Activated CD4-positive, alpha-beta T cell treated with anti-CD3 and anti-CD28 coated beads for 4 hours (primary cell): ENCODE measurements at places on chromosomes 1 and 21.

- no peak for DNase-seq
These were observed 121.2 kb downstream of the EPHB2 start for GRCh38 chr1:22831729-22832413.

GRCh38 chr1:67227196-67227595 is 60.9 kb downstream of the IL23R start:
- DNase-seq: no peak

DNA sequence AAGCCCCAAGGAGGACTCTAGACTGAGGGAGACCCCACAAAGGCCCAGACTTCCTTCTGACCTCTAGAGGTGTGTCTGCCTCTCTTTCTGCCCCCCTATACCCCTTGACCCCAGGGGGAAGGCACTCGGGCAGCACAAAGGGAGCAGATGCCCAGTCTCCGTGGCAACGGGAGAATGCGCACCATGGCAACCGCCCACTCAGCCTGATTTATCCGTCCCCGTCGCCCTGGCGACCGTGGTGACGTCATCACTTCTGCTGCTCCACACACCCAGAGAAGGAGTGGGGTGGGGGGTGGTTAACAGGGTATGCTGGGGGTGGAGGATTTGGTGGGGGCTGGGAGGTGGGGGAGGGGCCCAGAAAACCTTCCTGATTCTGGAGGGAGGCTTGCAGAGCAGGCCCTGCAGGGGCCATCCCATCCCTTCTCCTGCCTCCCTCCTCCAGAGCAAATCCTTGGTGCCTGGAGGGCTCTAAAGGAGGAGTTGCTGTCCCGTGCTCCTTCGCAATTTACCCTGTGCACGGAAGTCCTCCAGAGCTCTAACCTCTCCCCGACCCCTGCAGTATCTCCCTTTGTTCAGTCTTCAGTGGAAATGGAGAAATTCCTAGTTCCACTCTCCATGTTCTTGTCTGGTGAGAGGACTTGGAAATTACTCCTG is 6.3 kb downstream of the CELF3 start:
- DNase-seq: peak; percentile 48

GRCh38 chr1:1349256-1350012 is at the start of gene DVL1:
DVL1 (minus strand) TSS chr1:1349418; CDS start chr1:1349065, 353 bp downstream.
- peak; percentile 73 for DNase-seq

DNA sequence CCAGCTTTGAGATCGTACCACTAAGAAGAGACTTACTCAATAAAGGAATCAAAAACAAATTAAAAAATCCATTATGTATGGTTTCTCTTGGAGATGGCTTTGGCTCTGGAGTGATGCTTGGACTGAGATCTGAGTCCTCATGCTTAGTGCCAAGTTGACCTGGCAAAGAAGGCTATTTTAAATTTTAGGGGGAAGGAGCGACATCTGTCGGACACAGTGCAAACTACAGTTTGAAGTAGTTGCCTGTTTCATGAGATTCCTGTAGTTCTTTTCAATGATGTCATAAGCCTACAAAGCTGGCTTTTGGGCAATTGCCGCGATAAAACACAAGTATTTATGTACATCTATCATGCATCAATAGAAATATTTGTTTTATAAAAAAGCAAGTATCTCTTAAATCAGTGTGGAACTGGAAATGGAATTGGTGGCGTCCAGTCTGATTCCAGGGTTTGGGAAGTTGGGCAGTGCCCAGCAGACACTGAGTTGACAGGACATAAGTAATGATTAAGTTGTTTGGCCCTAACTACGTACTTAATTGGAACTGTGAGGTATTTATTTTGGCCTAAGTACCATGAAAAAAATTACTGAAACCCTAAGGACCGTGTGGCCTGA is 50.0 kb downstream of the TBCE start:
- DNase-seq: peak; percentile 72

DNA sequence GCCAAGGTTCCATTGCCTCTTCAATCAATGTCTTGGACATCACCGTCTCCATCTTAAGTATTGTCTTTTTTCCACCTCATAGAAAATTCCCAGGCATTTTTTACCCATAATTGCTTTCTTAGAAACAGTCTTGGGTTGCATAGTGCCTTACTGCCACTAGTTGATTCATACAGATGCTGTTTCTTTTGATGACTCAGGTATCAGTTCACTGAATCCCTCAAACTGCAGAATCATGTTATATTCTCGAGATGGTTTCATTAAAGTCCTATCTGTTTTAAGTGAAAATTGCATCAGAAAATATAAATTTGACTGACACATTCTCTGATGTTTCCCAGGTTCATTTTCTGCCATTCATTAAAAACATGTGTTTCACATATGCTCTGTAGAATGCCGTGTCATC is 1489.1 kb downstream of the BRINP3 start:
- DNase-seq: no peak

DNA sequence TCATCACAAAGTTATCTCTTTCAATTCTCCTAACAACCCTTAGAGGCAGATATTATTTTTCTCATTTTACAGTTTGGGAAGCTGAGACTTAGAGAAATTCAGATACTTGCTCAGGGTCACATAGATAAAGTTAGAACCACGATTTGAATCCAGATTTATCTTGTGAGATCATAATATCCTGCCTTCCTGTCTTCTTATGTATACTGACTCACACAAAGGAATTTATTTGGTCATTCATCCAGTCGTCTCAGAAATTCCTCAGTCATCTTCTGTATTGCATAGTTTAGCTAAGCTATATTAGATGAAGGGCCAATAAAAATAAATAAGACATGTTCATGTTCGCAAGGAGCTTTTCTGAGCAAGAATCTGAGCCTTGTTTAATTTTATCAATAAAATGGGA is 35.8 kb upstream of the RUNX1 start:
- no peak for DNase-seq

- DNase-seq: no peak
These were observed 31.4 kb upstream of the TMEM61 start for GRCh38 chr1:54949053-54949452.

- DNase-seq: no peak
These were observed 678 bp downstream of the TTC39A start for GRCh38 chr1:51329443-51330325.

DNA sequence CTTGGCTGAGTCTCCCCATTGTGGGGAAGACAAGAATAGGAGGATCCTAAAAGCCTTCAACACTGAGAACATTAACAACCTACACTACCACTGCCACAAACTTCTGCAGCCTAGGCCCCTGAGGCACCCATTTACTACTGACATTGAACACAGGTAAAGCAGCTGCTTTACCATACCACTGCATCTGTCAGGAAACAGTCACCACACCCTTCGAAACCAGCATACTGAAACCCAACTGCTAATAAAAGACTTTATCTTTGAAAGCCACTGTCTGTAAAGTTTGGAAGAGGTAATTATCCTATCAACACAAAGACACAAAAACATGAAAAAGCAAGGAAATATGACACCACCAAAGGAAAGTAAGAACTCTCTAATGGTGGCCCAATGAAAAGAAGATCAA is 7.4 kb downstream of the IFNAR1 start:
- no peak for DNase-seq

GRCh38 chr1:61627365-61627764 is 97.6 kb downstream of the TM2D1 start:
- no peak for DNase-seq

- DNase-seq: no peak
These were observed 226.6 kb downstream of the TM2D1 start for GRCh38 chr1:61498342-61498741.

DNA sequence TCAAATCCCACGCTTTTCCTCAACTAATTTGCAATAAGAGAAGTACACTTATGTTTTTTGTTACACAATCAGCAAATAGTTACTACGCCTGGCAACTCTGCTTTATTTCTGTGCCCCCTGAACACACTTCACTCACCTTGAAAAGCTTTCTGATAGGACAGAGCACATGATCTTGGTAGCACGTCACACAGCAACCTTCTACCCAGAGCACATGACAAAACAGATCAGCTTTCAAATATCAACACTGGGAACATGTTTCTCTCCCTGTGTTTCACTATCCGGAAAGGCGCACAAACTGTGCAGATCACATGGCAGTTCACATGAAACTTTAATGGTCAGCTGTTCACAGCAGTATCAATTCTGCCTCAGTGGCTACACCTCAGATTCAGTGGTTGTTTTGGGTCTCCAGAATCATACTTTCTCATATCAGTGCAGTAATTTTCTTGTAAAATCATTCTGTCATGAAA is 2.2 kb downstream of the SLC19A2 start:
- no peak for DNase-seq

DNA sequence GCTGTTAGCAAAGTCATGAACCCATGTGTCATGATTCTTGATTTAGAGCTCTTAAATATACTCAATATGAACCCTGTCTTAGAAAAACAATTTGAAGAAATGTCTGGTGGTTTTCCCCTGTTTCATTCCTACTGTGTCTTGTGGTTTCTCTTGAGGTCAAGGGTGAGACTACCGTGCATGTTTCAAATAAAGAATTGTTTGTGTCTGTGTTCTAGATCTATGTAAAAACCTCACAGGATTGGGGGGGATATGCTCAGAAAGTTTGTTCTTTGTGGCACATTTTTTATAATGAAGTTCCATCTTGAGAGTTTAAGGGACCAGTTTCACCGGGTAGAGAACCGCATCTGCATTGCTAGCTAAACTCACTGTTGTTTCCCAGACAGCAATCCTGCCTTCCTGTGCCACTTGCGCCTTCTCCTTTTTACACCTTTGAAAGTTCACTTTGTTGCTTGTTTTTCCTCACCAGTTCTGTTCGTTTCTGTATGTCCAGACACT is 30.9 kb upstream of the CACYBP start:
- DNase-seq: peak; percentile 4

- no peak for DNase-seq
These were observed 738 bp downstream of the LURAP1 start for GRCh38 chr1:46203738-46204405.

DNA sequence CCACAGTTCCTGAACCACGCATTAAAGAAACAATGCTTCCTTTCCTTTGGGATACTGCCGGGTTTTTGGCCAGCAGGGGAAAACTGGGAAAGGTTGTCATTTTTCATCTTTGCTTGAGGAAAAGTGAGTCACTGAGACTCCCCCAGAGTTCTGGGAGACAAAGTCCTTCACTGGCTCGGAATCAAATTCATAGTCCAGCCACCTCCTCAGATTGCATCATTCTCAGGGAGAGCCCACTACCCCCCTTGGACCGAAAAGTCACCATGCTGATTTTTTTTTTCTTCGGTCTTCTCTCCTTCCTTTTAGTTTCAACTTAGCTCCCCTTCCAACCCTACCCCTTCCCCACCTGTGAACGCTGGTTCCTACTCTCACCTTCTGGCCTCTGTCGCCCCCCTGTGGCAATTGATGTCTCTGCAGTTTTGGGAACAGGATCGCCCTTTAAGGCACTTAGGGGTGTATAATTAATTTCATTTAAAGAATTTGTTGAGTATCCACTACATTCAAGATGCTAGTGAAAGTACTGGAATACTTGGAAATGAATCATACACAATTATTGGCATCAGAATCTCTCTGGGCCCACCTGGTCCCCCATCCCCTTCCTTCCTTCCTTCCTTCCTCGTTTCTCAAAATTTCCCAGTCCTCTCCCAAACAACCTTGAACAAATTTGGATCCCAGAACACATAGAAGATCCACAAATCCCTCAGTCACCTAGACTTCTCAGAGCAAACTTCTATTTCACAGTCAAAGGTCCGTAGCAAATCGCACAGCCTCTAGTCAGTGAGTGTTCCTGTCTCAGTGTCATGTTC is 6.9 kb downstream of the ACKR1 start:
- DNase-seq: peak; percentile 16

- no peak for DNase-seq
These were observed 402.0 kb downstream of the LTN1 start for GRCh38 chr21:28590676-28591075.

DNA sequence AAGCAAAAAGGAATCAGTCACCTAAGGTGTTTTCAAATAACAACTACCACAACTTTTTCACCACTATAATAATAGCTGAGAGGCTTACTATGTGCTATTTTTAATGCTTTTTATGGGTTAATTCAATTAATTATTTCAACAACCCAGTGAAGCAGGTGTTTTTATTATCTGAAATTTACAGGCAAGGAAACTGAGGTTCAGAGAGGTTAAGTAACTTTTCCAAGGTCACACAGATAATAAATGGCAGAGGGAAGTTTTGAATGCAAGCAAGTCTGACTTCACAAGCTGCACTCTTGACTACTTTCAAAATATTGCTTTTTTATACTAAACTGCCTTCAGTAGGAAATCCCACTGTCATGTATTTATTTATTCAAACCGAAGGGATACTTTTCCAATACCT is 4.2 kb upstream of the TMEM183A start:
- no peak for DNase-seq

- no peak for DNase-seq
These were observed 846.2 kb downstream of the ADGRL2 start for GRCh38 chr1:82646888-82647287.

DNA sequence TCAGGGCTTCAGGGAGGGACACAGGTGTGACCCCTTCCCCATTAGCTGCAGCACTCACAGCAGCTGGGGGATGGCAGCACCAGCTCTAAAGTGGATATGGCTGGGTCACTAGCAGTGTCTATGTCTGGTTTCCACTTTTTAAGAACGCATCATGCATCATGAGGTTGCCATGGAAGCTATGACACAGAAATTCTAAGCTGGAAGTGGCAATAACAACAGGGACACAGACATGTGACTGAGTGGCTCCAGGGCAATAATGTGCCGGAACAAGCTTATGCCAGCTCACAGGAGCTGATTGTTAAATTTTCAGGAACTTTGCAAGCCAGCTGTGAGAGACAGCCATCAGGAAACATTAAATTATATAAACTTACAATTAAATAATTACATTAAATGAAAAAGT is 51.2 kb upstream of the NFASC start:
- no peak for DNase-seq

- no peak for DNase-seq
These were observed 37.6 kb downstream of the TFF3 start for GRCh38 chr21:42277593-42277992.

- no peak for DNase-seq
These were observed 48.3 kb downstream of the ADGRL2 start for GRCh38 chr1:81848880-81849682.

DNA sequence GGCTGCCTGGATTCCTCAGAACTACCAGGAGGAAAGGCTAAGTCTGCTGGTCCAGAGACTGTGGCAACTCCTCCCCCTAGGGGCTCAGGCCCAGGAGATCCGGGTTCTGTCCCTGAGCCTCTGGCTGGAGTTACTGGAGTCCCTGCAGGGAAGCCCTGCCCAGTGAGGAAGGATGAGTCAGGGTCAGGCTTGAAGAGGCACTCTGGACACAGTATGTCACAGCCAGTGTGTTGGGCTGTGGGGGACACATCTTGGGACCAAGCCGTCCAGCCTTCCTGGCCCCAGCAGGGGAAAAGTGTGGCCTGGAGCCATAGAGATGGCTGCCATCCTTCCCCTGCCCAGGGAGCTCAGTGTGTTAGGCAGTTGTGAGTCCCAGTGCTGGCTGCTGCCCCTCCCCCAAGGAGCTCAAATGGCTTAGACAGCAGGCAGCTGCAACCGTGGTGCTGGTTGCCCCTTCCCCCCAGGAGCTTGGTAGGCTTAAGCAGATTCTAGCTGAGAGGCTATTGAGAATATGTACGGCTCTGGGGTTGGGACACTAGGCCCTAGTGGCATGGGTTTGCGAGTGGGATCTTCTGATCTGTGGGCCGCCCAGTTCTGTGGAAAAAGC is 28.2 kb upstream of the RABGAP1L start:
- DNase-seq: no peak
